ENCODE measurements at places on chromosomes 13 and 19.

DNA sequence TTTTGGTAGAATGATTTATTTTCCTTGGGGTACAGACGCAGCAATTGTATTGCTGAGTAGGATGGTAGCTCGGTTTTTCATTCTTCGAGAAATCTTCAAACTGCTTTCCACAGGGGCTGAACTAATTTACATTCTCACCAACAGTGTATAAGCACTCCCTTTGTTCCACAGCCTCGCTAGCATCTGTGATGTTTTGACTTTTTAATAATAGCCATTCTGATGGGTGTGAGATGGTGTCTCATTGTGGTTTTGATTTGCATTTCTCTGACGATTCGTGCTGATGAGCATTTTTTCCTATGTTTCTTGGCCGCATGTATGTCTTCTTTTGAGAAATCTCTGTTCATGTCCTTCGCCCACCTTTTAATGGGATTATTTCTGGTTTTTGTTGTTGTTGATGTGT, 54.8 kb upstream of the UQCRFS1 start:
- no peak for DNase-seq

DNA sequence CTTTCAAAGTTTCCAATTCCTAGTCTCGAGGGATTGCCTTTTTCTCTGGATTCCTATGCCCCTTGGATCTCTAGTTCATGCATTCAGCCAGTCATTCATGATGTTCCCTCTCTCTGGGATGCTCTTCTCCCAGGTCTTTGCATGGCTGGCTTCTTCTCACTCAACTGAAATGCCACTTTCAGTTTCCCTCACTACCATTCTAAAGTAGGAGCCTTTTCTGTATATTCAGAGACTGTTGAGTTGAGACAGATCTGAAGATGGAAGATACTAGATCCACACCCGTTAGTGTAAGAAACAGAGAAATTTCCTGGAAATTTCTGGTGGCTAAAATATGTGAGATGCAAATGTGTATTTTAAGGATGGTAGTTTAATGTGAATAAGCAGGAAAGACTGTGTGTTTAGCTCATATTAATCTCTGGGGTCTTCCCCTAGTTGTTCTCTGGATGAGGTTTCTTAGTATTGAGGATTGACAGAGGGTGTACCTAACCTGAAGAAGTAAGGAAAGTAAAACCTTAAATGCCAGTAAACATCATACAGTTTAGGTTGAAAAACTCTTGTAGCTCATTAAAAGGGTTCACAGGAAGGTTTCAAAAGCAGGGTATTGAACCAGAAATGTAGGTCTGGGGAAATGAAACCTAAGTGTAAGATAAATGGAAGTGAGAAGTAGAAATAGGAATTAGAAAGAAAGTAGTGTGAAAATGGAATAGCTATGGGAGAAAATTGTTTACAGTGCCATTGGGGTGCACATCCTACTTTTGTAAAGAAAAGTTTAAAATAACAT, 331.3 kb downstream of the NDFIP2 start:
- no peak for DNase-seq

- no peak for DNase-seq
Measured at GRCh38 chr13:105547851-105548250, 987.6 kb downstream of the EFNB2 start.

- DNase-seq, result no peak
Measured at GRCh38 chr13:27534108-27534980, 84.0 kb upstream of the MTIF3 start.

DNA sequence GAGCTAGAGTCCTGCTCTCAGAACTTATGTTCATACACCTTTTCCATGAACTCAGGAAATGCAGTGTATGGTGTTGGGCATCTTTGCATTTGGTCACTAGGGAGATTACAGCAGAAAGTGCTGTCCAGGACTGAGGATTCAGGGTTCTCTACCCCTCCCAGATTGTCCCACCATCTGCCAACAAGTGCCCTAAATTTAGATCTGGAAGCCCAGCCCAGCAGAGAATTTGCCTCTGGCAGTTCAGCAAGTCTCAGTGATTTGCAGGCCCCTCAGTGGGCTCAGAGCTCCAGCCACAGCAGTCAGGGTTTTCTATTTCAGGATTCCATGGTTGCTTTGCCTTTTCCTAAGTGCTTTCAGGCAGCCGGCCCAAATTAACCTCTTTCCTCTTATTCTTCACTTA, 23.4 kb downstream of the CNFN start:
- DNase-seq, result no peak

GRCh38 chr13:101457176-101457575, 4.7 kb downstream of the ITGBL1 start:
- no peak for DNase-seq

- DNase-seq, result no peak
Measured at GRCh38 chr13:33340631-33341030, 55.1 kb upstream of the STARD13 start.

- no peak for DNase-seq
Measured at GRCh38 chr19:2807379-2808128, 12.1 kb upstream of the ZNF554 start.

DNA sequence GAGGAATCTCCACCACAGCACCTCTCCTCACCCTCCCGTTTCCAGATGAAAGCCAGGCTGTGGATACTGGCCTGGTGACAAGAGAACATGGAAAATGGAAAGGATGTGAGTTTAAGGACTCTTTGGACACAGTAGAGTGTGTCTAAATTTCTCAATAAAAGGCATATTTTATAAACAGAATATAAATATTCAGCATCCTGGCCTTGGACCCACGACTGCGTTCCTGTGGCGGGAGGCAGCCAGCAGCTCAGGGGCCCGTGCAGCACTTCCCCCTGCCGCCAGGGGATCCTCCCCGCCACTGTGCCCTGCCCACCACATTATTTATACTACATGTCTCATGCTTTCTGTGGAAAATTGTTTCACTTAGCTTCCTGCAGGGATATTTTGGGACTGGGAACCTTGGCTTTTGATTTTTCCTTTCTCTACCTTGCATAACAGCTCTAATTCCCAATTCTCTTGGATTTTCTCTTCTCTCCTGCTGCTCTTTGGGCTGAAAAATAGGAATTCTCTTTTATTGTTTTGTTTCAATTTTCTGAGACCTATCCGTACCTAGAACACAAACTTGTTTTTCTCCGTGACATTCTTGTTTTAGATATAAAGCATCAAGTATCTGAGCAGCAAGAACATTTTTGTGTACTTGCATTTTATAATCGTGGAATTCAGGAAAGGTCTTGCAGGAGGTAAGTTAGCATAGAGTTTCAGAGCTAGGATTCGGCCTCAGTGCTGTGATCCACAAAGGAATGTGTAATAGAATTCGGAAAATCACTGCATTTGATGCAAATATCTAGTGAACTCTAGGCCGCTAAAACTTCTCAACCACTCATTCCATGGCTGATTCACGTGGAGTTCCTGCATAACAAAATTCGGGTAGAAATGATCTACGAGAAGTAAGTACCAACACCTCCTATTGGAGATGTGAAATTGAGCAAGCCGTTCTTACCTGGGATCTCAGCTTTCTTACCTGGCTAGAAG, 107.7 kb upstream of the SPATA13 start:
- no peak for DNase-seq

GRCh38 chr19:11151181-11151580, 4.4 kb downstream of the SPC24 start:
- no peak for DNase-seq

- DNase-seq, result no peak
Measured at GRCh38 chr13:32889986-32890565, 126.1 kb upstream of the KL start.

- no peak for DNase-seq
Measured at GRCh38 chr19:3233831-3234230, 9.4 kb downstream of the CELF5 start.

GRCh38 chr19:7928741-7929701, 3.1 kb upstream of the CTXN1 start:
- DNase-seq, result no peak

- no peak for DNase-seq
Measured at GRCh38 chr19:23071147-23071511, 45.7 kb upstream of the ZNF730 start.

DNA sequence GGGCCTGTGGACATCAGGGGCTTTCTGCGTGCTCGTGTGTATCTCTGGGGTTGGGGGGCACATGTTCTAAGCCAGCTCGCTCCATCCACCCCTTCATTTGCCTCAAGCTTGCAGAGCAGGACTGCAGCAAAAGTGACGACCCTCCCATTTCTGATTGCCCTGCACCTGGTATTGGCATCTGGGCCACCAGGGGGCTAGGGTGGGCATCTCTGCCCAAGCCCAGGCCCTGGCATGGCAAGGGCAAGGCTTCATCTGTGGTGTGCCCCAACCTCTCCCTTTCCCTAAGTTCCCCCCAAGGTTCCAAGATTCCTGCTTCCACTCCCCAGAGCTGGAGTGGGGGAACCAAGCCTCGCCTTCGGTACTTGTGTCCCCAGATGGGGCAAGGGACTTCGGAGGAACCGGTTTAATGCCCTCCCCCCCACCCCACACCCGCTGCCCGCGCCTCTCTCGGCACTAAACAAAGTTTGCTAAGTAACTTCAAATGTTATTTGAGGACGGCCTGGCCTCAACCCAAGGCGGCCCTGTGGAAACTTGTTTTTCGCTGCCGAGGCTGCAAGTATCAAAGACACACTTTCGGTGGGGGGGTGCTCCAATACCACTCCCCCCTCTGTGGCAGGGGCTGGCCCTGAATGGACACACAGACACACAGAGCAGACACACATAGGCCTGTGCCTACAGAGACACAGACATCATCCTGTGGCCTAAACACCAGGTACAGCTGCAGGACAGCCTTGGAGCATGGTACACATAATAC, 12.2 kb downstream of the NFIX start:
- DNase-seq, result no peak

GRCh38 chr13:60009300-60010253, 154.2 kb downstream of the DIAPH3 start:
- no peak for DNase-seq

GRCh38 chr19:4061683-4062418, 4.8 kb downstream of the ZBTB7A start:
- DNase-seq, result no peak

Data from stimulated activated CD8-positive, alpha-beta memory T cell treated with anti-CD3 and anti-CD28 coated beads, Interleukin-4, amount 100 ng/mL, for 1 hour (primary cell).